ENCODE measurements at places on chromosomes 1 and 21.

DNA sequence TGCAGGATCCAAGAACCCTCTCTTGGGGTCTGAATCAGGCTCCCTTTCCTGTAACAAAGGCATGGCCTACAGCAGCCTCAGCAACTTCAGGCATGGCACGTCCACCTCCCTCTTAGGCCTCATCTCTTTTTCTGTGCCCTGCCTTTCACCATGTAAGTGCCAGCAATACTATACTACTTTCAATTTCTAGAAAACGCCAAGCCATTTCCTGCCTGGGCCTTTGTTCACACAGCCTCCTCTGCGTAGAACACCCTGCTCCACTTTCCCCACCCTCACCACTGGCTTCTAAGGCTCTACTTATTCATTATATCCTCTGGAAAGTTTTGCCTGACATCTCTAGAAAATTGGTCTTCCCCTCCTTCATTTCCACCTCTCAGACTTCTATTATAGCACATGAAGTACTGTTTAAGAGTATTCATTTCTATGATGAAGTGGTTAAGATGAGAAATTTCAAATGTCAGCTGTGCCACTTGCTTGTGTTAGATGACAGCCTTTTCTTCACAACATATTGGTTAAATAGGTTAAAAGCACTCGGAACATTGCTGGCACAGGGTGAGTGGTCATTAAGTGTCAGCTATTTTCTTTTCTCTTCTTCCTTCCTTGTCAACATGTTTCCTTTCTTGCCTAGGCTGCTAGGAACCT is 41.6 kb upstream of the VWA5B1 start:
- peak; percentile 46 for DNase-seq

DNA sequence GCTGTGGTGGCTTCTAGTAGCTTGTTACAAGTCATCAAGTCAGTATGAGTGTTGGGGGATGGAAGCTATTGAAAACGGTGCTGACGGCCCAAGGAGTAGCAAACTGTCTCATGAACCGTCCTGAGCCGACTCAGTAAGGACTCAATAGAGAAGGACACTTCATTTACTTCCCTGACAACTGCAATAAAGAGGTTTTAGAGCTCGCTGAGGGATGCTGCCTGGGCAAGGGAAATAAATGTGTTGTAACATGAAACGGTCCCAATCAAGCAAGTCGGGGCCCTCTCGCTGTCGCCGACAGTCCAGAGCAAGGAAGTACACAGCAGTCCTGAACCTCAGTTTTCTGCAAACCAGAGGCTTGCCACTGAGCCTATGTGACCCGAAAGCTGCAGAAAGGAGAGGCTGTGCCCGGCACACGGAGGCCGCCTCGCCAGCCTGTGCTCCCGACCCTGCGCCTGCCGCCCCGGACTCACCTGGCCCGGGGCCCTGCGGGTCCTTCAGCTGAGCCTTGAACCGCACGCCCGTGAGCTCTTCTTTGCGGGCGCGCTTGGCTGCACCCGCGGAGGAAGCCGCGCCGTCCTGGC is 423 bp downstream of the URB1 start:
- DNase-seq = no peak

DNA sequence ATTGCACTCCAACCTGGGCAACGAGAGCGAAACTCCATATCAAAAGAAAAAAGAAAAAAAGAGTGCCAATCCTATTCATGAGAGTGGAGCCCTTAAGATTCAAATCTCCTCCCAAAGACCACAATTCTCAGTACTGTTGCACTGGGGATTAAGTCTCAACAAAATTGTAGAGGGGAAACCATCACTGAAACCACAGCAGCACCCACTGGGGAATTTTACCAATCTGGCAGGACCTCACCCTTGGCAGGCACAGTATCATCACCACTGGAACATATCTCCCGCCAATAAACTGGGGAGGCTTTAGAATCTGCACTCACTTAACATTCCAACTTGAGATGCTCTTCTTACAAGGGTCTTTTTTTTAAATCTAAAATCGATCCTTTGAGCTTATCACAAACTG is 41.0 kb downstream of the LRRC40 start:
- no peak for DNase-seq

- no peak for DNase-seq
These were observed 118.2 kb upstream of the HOOK1 start for GRCh38 chr1:59696421-59697115.

DNA sequence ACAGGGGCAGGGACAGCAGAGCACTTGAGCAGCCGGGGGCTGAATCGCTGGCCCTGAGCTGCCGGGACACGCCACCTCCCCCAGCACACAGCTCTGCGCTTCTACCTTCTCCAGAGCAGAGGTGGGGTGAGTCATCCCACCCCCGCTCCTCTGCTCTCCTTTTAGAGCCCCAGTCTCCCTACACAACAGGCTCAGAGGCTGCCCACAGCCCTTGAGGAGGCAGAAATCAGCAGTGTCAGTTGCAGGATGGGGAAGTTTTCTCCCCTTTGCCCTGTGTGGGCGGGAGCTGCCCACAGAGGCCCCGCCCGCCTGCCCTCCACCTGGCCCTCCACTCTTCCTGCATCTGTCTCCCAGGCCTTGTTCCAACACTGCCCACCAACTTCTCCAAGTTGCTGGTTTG is 94.6 kb downstream of the STUM start:
- peak; percentile 72 for DNase-seq

DNA sequence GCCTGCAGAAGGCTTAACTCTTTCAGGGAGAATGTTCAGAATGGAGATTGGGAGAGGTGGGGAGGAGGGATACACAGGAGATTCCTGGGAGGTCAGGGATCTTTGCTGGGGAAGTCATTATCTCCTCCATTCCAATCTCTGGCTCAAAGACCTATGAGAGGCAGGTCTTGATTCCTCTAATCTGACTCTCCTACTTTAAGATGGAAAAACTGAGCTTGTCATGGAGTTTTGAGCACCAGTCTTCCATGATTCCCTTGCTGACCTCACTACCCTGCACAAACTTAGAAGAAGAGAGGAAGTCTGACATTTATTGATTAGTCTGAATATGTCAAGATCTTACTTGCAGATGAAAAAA is 41.5 kb upstream of the SYNC start:
- no peak for DNase-seq

- no peak for DNase-seq
These were observed 17.8 kb downstream of the KIF2C start for GRCh38 chr1:44757420-44757819.

GRCh38 chr1:58883037-58883887 is 99.4 kb upstream of the JUN start:
- DNase-seq = no peak

DNA sequence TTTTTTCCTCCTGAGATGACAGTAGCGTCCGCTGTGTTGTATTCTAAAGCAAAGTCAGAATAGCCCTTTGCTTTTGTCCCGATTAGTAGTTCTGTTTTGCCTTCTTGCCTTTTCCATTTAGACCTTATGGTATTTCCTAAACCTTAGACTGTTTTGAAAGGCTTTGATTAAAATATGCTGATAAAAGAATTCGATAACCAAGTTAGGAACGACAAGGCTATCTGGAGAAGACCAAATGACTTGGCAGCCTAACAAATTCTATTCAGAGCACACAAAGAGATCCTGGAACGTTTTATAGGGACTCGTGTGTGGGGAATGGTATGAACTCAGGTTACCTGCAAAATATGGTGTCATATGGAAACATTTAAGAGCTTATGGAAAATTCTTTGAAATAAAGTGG is 42.9 kb downstream of the NFIA start:
- DNase-seq = no peak

DNA sequence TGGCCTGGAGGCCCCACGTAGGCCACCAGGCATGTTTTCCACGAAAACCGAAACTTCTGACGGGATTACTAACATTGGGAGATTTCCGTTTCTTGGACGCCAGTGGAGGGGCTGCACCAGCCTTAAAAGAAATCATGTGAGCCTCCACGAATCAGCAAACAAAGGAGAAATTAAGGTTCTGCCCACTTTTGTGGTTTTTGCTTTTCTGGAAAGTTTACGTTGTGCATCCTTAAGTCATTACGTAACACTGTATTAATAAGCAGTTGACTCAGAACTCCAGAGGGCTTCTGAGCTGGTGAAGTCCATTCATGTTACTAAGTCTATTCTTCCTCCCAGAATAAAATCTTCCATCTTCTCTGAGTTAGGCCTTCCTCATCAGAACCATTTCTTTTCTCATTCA is 168.5 kb downstream of the PSMG1 start:
- DNase-seq = no peak

DNA sequence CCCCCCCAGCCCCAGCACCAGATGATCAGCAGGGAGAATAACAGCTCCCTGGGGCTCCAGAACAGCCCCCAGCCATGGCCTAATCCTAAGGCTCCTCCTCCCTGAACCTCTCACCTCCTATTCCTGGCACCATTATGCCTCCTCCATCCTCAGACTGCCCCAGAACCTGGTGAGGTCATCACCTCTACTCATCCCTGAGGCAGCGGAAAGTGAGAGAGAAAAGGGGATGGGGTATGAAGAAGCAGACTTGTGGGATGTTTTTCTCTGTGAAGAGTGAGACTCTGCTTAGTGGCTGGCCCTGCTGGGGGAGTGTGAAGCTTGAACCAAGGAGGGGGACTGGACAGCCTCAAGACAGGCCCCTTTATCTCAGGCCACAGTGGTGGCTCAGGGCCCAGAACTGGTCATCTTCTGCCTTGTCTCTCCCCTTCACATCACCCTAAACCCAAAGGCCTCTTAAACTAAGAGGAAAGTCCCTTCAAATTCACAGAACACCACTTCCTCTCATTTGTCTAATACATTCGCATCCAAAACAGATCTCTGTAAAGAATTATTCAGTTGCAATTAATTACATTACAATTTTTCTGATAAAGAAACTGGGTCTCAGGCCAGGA is 2.2 kb upstream of the PPM1J start:
- no peak for DNase-seq

- peak; percentile 55 for DNase-seq
These were observed 844 bp downstream of the ZMYM6 start for GRCh38 chr1:35030756-35031446.

DNA sequence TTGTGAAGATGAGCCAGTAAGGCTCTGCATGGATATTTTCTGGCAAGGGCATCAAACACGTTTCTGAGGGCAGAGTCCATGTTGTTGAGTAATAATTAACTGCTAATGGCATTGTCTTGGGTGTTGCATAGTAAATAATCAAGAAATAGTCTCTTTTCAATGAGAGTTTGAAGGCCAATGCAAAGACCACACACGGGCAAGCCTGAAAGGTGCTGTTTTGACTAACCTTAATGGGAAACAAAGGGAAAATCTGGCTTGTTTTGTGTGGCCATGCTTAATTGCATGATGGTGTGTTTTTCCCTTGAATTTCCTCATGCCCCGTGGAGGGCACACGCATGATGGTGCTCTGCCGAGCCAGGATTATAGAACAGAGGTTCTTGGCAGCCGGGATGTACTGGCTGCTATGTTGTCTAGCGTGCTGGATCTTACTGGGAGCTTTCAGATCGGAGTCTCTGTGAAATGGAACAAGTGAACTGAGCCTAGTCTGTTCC is 127.6 kb downstream of the NOS1AP start:
- no peak for DNase-seq

DNA sequence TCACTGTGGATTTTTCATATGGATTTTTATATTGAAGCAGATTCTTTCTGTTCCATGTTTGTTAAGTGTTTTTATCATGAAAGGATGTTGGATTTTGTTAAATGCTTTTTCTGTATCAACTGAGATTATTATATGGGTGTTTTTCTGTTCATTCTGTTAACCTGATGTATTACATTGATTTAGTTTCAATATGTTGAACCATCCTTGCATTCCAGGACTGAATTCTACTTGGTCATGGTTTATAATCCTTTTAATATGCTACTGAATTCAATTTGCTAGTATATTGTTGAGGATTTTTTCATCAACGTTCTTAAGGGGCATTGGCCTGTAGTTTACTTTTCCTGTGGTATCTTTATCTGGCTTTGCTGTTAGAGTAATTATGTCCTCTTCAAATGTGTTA is 55.8 kb downstream of the CCDC30 start:
- DNase-seq = no peak

DNA sequence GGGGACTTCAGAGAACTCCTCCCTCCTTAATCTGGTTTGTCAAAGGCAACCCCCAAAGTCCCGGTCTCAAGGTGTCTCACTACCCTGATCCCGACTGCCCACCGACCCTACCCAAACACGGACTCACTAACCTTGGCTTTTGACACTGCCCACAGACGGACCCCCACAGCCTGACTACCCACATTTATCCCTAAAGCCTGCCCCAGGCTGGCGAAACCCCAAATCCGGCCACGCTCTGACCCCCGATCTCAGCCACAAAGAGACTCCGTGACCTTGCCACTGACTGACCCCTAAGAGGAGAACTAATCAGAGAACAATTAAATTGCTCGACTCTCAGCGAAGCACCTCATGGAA is 5.2 kb downstream of the ID3 start:
- DNase-seq = no peak

- DNase-seq = peak; percentile 61
These were observed 71.9 kb upstream of the USP24 start for GRCh38 chr1:55286856-55287602.

- DNase-seq = no peak
These were observed 160.7 kb downstream of the SDCCAG8 start for GRCh38 chr1:243416495-243416894.

- no peak for DNase-seq
These were observed 117.1 kb downstream of the NRIP1 start for GRCh38 chr21:14947613-14948160.

GRCh38 chr1:98674075-98674781 is 12.7 kb downstream of the SNX7 start:
- DNase-seq = no peak

DNA sequence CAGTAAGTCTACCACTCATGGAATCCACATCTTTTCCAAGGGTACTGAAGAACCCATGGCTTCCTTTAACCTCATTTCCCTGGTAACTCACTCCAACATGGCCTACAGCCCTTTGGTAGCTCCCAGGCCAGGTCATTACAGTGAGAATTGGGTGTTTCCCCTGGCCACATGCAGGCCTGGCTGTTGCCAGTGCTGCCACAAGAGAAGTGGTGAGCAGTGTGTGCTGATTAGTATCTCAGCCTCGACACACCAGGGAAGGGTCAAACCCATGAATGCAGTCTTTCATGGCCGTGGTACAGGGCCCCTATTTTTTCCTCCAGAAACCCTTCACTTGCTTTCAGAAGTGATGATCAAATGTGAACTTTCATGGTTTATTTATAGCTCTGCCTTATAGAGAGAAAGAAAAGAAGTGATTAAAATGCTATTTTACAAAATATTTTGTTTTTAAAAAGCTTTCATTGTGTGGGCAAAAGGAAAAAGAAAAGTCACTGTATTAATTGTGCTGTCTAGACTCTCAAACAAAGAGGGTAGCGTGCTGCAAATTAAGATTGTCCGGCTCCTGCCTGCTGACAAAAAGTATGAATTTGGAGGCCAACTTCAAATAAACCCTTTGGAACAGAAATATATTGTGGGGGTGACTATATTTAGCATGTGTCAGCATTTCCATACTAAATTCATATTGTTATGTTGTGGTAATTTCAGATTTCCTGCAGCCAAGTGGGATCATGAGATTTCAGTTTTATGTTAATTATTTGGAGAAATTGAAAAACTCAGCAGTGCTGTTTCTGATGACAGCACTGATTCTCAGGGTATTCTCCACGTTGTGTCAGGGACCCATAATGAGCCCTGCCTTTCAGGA is 62.0 kb upstream of the HOOK1 start:
- DNase-seq = no peak

- no peak for DNase-seq
These were observed 4.3 kb downstream of the IL22RA1 start for GRCh38 chr1:24138476-24139221.
